Pulmonary artery endothelial cell (primary cell): ENCODE measurements at places on chromosomes 4 and X.

DNA sequence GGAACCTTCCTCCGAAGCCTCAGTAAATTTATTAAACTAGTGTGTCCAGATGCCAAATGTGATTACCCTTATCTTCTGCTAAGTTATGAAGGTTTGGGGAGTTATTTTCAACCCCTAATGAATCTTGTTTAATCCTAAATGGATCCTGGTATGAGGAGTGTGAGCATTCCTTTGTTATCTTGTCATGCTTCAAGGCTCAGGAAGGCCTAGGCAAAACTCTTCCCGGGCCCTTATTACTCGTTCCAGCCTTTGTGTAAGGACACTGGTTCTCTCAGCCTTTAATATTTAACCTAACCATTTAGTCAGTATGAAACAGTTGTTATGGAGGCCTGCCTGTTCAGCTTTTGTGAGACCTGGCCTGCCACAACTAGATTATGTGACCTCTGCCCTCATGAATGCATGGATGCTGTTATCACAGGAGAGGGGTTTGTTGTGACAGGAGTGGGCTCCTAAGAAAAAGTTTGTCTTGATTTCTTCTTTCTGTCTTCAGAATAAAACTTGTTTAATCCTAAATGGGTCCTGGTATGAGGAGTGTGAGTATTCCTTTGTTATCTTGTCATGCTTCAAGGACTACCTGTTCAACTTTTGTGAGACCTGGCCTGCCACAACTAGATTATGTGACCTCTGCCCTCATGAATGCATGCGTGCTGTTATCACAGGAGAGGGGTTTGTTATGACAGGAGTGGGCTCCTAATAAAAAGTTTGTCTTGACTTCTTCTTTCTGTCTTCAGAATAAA, 181.7 kb downstream of the SLC39A8 start:
- no peak for DNase-seq

DNA sequence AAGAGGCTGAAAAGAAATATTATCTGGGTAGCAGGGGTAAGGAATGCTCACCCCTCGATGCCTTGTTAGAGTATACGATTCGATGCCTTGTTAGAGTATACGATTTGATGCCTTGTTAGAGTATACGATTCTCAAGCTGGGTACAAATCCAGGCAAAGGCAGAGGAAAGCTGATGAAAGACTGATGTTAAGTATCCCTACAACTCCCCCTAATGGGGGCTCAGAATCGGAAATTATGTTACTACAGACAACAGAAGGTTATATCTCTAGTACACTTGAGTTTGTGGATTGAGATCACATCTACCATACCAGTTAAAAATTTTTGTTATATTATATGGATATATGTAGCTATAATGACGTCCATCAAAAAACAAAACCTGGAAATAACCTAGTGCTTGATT, 4.8 kb downstream of the LRRC66 start:
- DNase-seq, result no peak

GRCh38 chrX:132444936-132445335, 43.9 kb downstream of the MBNL3 start:
- no peak for DNase-seq

DNA sequence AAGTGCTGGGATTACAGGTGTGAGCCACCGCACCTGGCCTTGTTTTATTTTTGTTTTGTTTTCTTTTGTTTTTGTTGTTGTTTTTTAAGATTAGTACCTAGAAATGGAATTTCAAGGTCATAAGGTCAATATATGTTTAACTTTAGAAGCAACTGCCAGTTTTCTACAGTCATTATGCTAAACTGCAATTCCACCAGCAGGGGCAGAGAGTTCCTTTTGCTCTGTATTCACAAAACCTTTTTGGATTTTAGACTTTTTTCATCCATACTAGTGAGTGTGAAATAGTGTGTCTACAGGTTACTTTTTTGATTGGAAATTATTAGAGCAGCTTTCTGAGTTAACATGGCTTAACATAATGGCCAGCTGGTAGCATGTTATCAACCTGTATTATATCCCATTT, 580.6 kb downstream of the TRIML1 start:
- no peak for DNase-seq

- no peak for DNase-seq
These were observed 44.7 kb upstream of the MAGED4 start for GRCh38 chrX:52140020-52140419.

- no peak for DNase-seq
These were observed 145.6 kb downstream of the RAP1GDS1 start for GRCh38 chr4:98406819-98407218.

DNA sequence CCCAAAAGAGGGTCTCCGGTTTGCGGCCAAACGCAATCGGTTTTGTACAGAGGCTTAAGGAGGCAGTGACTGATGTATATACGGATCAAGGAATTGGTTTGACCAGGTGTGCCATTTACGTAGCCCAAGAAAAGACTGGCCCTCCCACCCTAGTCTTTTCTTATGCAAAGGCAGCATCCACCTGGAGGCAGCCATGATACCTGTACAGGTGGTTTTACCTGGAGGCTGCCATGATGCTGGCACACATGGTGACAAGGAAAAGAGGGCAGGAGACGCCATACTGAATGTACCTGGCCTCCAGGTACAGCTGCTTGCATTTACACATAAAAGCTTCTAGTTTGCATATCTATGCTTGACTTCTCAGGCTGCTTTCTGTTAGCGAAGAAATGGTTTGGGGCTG, 917.7 kb upstream of the INTU start:
- no peak for DNase-seq

GRCh38 chr4:4423706-4424498, 37.0 kb downstream of the NSG1 start:
- no peak for DNase-seq

GRCh38 chrX:94204524-94204923, 530.5 kb downstream of the FAM133A start:
- no peak for DNase-seq

GRCh38 chr4:61505773-61506685, 305.9 kb downstream of the ADGRL3 start:
- no peak for DNase-seq

- no peak for DNase-seq
These were observed 22.1 kb downstream of the ANXA5 start for GRCh38 chr4:121674696-121675095.

GRCh38 chrX:149004936-149005335, 500.2 kb downstream of the IDS start:
- DNase-seq, result no peak

DNA sequence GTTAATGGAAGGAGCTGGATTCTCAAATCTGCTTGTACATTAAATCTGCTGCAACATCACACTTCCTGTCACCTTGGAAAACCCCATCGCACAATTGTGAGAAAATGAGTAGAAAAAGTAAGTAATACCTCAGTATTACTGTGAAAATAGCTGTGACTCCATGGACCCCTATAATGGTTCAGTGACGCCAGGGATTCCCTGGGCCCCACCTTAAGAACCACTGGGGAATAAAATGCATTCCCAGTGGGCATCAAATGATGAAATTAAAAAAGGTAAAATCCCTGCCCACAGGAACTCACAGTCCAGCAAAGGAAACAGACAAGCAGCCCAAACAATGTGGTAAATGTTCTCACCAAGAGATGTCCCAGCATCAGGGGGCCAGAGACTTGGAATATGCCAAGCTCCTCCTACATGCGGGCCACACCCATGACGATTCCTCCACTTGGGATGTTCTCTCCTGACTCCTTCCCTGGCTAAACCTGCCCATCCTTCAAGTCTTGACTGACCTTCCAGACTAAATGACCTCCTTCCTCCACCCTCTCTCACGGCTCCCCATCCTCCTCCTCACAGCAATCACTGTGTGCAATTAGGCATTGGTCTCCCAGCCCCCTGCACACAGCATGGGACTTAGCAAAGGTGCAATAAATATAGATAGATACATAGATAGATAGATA, 2.6 kb downstream of the EVC2 start:
- no peak for DNase-seq

DNA sequence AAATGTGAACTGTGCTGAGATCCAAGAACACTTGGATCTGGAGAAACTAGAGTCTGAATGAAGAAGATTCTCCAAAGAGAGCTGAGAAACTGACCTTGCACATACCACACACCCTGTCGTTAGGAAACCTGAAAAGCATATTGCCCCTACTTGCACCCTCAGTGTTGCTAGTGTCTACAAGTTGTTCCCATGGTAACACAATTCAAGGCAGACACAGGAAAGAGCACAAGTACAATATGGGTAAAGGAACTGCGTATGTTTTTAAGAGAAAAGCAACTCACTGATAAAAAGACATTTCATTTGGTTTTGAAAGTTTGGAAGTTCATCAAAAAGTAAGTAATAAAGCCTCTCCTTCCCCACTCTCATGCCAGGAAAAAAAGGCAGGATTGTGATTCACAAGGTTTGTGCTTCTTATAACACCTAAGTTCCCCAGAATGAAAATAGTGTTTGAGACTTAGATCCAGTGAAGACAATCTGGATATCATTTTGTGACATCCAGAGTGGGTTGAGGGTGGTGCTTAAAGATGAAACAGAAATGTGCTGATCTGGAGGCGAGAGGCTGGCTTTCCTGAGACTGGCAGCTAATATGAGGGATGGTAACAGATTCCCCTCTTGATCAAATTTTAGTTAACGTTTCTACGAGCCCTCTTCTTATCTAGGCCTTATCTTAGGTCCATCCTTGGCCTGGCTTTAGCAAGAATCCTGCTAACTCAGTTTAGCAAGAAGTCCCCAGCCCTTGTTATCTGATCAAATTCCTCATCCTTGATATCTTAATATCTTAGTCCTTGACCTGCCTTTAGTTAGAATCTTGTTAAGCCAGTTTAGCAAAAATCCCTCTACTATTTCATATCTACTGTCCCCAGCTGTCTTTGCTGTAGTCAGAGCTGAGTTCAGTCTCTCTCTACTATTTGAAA, 42.3 kb downstream of the NIPAL1 start:
- no peak for DNase-seq

- no peak for DNase-seq
These were observed 26.5 kb upstream of the XIAP start for GRCh38 chrX:123833387-123833786.

DNA sequence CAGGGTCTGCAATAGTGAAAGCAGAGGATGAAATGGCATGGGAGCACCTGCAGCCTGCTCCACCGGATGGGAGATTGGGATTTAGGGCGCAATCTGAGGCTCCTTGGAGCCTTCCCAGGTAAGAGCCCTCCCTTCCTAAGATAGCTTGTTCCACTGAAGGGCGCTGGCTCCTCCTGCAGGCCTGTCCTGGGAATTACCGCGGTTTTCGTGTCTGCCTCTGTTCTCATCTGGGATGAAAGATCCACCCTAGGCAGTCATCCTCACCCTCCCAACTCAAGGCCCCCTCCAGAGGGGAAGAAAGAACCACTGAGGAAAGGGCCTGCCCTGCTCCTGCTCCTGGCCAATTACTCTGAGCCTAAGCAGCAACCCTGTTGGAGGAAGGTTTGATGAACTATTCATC, 547.5 kb downstream of the SMARCA1 start:
- no peak for DNase-seq

DNA sequence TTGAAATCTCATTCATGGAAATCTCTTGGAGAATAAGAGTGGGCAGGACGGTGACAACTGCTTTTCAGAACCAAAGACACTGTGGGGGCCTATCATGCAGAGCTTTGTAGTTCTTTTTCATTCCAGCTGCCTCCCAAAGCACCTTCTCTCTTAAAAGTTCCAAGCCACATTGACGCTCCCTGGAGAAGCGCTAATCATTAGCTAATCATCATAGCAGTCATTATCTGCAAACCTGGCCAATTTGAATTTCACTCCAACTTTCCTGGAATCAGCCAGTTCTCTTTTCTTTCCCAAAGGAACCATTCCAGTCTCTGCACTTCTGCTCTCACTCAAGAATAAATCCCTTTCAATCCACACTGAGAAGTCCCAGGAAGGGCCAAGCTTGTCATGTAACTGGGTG, 1144.1 kb upstream of the IGFBP7 start:
- DNase-seq, result no peak

GRCh38 chr4:108834166-108834834, 71.4 kb upstream of the ETNPPL start:
- no peak for DNase-seq

DNA sequence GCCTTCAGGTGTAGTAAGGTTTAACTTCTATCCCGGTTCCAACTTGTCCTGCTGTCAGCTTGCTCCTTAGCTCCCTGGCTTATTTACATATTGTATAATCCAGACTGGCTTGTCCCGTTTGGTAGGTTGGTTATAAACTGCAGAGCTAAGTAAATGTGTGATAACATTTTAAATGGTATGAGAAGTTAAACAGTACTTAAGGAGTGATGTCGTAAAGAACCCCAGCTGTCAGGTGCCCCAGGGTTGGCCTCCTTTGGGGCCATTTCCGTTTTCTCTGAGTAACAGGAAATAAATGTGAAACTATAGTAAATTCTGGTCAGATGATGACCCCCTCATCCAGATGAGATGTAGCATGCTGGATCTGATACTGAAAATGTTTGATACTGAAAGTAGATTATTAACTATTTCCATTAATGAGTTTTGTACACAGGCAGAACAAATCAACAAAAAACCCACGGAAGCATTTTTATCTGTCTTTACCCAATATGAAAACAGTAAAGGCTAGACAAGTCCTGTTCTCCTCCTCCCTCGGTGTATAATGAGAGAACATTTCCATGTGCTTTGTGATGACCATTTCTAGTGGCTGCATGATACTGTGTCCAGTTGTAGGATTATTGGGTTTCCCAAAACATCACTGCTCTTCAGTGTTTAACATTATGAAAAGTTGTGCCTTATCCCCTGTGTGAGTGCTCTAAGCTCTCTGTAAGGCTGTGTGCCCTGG, 22.4 kb downstream of the GAB1 start:
- DNase-seq, result peak; percentile 78

- DNase-seq, result no peak
These were observed 459.4 kb downstream of the DTHD1 start for GRCh38 chr4:36740796-36741310.

GRCh38 chrX:45077748-45078424, 122.8 kb downstream of the DIPK2B start:
- DNase-seq, result no peak

DNA sequence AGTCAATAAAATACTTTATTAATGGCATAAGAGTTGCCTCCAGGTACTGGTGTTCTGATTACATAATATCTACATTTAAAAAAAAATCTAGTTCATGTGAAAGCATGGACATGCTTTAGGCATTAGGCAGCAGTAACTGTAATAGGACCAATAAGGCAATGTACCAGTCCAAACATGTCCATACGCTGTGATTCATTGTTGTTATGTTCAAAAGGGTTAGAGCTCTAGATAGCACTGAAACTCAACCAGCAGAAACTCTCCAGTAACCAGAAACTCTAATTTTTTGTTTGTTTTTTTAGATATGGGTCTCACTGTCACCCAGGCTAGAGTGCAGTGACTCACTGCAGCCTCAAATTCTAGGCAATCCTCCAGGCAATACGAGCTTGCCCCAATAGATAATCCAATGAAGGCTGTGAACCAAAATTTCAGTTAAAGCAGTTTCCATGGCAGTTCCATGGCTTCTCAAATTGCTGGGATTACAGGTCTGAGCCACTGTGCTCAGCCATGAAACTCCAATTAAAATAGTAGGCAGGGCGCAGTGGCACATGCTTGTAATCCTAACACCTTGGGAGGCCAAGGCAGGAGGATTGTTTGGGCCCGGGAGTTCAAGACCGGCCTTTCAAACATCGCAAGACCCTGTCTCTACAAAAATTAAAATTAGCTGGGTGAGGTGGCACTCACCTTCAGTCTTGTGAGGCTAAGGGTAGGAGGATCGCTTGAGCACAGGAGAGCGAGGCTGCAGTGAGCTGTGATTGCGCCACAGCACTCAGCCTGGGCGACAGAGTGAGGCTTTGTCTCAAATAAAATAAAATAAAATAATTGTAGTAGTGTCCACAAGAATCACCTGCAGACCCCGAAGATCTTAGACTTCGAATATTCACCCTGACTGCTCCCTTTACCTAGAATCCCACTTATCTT, 36.3 kb downstream of the MGARP start:
- DNase-seq, result no peak
